Stimulated activated CD4-positive, alpha-beta T cell treated with anti-CD3 and anti-CD28 coated beads, Interleukin-1b, Interleukin-23, amount 100 ng/mL, for 48 hours (primary cell): ENCODE measurements at places on chromosomes 3 and 15.

GRCh38 chr3:78430741-78431140 is 1337.1 kb downstream of the ROBO1 start:
- no peak for DNase-seq

- DNase-seq, result no peak
These were observed 43.3 kb downstream of the ZPLD1 start for GRCh38 chr3:102478160-102478559.

DNA sequence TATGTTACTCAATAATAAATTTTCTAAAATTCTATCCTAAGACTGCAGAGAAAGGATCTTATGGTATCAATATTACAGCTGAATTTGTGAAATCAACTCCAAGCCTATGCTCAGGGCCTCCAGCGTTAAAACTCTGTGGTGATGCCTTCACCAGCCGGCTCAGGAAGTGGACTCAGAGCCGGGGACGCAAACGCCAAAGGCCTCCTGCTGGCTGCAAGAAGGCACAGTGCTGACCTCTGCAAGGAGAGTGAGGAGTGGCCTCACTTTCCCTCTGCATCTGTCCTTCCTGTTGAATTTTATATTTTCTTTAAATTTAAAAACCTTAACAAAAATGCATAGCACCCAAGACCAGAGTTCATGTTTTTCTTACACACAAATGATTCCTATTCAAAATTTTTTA is 48.5 kb downstream of the HERC2 start:
- no peak for DNase-seq

DNA sequence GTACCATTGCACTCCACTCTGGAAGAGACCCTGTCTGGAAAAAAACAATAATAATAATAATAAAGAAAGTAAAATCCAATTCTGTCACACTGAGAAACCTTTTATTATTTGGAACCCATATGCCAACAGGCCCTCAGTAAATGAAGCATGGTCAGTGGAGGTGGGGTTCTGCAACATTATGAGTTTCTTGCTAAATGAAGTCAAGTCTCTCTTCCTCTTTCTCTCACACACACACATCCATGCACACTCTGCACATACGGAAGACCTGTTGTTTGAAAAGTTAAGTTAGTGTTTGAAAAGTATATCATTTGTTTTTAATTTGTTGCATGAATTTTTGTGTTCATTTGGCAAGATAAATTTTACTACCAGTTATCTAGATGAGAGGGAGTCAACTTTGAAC is 27.8 kb downstream of the GAP43 start:
- no peak for DNase-seq

- DNase-seq, result peak; percentile 21
These were observed 311.9 kb downstream of the SHQ1 start for GRCh38 chr3:72536206-72536877.
